NCI-H526 (cell line): ENCODE measurements at places on chromosomes 7 and 10.
A peak's percentile ranks its signal among the peaks of the same experiment; 100 is the strongest.

GRCh38 chr10:61600399-61600798 lies 62.3 kb upstream of the CABCOCO1 start:
- DNase-seq = no peak

DNA sequence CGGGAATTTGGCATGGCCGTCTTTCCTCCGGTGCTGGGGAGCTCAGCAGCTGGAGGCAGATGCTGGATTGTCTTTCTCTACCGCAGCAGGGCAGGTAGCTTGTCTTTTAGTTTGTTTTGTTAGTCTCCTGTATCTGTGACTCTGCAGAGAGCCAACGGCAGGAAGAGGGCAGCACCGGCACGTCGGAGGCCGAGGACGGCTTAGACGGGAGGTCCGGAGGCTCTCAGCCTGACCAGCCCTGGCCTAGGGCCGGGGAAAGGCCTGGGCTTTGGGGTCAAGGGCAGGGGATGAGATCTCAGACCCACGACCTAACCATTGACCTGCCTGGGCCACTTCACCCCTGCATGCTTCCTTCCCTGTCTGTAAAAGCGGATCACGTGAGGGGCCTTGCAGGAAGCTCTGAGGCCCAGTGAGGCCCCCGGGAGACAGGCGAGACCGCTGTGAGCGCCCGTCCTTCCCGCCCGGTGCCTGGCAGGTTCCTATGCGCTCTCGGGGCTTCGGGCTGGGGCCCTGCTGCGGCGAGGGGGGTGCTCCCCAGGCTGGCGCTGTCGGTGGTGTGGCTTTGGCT lies 72.7 kb downstream of the LHPP start:
- DNase-seq = no peak

DNA sequence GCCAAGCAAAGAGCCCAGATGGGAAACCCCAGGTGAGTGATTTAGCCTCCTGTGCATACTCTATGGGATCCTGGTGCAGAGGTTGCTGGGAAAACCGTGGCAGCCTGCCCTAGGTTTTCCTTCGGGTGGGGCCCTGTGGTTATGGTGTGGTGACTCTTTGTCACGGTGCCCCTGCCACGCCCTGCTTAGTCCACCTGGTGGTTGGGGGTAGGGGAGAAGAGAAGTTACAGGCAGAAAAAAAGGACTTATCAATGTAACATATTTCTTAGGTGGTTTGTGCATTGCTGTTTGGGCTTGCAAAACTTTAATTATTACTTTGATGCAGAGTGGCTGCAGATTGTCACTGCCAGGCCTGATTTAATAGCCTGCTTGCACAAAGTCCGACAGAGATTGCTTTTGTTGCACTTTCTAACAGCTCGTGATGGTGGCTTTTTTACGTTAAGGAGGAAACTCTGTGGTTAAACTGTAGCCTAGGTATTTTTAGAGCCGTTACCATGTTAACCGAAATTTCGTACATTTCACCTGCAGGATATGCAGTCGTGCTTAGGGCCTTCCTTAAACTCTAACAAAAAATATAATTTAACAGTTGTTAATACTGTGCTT lies 197.4 kb downstream of the RNLS start:
- DNase-seq = peak; percentile 76

- no peak for DNase-seq
These were observed 201.1 kb upstream of the HDAC9 start for GRCh38 chr7:18294411-18294810.

DNA sequence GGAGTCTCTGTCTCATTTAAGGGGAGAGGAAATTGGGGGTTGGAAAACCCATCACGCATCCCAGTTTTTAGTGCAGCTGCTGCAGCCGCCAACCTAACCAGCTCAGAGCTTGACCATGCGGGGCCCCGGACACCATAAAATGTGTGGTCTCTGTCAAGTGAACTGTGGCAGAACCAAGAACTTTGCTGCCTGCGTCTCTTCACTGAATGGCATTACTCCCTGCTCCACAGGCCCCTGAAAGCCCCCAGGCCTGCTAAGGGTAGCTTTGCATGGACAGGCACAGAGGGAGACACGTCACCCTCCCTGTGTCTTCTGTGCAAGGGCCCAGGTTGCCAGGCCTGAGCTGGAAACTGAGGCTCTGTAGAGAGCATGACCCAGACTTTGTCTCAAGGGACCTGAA lies 144.6 kb upstream of the GPR26 start:
- DNase-seq = no peak

DNA sequence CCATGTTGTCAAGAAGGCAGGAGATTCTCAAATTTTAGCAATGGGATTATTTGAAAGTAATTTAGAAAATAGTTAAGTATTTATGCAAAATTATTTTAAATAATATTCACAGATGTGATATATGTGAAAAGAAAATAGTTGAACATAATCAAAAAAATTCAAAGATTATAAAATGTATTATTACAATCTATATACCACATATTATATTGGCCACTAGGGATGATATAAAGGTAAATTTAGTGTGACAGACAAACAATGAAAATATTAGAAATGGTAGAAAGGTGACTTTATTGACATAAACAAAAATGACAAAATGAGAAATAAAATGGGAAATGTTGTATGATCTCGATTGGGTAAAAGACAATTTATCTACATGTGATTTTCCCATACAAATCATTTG lies 385.5 kb downstream of the PCDH15 start:
- DNase-seq = no peak

DNA sequence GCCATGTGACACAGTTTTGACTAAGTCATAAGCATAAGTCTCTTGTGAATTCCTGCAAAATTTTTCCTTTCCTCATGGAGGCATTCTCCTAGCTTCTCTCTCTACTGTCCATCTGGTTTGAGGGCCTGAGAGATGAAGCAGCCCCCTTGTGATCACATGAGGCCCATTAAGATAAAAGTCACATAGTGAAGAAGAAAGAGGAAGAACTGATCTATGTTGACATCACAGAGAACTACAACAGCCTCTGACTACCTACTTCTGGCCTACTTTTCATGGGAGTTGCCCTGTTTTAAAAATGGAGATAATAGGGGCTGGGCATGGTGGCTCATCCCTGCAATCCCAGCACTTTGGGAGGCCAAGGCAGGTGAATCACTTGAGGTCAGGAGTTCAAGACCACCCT lies 50.4 kb downstream of the TFEC start:
- no peak for DNase-seq

DNA sequence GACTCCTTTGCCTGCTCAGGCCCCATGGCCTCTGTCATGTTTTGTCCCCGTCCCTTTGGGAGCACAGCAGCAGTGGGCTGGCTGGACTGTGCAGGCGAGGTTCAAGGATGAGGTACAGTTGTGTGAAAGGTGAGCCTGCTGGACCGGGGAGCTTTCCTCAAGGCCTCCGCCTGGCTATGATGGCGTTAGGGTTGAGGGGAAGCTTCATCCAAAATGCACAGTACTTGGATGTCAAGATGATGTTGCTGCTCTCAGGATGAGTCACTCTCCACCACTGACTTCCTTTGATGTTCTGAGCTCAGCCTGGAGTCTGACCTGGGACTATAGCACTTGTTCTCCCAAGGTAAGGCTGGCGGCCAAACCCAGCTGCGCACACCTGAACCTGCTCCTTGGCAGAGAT lies 152.7 kb upstream of the SHH start:
- no peak for DNase-seq

GRCh38 chr7:37201876-37202198 lies 246.8 kb downstream of the ELMO1 start:
- DNase-seq = no peak

DNA sequence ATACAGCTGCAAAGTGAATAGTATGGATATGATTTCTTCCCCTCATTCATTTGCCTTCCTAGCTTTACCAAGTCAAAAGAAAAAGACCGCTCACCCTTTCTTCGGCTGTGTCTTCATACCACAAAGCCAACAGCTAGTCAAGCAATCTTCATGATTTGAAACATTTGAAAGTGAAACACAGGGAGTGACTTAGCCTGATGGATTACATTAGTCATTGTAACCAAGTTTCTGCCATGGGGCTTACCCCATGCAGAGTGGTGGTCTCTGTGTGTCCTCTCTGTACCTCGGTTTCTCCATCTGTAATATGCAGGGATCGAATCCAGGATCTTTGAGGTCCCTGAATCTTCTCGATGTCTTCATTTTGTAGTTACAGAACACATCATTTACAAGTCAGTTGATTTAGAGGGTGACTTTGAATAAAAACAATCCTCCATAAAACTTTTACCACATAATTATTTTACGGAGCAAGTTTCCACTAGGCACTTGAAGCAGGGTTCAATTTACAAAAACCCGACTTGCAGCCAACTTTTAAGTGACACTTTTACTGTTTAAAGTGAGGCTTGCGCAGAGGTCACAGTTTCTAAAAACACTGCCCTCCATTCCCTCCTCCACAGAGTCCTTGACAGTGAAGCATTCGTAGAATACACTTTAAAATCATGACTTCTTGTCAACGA lies 2.2 kb upstream of the LGI1 start:
- DNase-seq = no peak

- DNase-seq = no peak
These were observed 70.0 kb upstream of the SMIM30 start for GRCh38 chr7:113188396-113188795.

- no peak for DNase-seq
These were observed 13.5 kb downstream of the ECHDC3 start for GRCh38 chr10:11755512-11756263.

DNA sequence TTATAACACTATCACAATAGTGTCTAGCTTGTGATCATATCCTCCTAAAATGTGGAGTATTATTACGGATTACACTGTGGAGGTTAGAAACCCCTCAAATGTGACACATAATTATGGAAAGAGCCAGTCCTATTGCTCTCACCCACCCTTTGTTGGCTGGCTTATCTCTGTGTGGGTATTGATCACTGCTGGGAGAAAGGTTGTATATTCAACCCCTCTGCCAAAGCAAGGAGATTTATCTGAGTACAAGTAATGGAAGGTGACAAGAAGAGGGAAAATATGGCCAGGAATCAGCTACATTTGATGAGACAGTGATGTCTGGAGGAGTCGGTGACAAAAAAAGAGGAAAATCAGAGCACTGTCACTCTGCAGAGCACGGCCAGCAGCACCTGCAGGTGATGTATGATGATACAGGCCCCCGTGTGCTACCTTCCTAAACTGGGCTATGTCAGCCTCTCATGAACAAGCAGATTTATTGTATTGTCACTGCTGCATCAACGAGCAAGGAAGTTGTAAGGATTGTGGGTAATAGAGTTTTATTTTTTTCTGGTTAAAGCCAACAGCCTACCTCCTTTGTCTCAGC lies 235.3 kb downstream of the PHF14 start:
- no peak for DNase-seq

- peak; percentile 5 for DNase-seq
These were observed 837 bp upstream of the IGFBP3 start for GRCh38 chr7:45921699-45922519.

DNA sequence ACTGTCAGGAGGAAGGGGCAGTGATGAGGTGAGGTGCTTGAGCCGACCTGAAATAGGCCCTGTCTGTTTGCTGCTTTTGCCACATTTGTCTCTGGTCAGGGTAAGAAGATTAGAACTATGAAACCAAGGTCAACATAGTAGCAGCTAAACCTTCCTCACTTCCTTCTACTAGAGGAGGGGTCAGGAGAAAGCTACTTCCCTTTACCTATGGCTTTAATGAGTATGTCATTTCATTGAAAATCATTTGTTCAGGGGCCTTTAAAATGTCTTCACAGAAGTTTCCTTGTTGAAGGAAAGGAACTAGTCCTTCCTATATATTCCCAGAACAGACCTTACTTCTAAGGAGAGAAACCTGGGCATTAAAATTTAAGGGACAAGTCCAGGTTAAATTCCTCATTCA lies 19.0 kb downstream of the HYAL4 start:
- DNase-seq = no peak

DNA sequence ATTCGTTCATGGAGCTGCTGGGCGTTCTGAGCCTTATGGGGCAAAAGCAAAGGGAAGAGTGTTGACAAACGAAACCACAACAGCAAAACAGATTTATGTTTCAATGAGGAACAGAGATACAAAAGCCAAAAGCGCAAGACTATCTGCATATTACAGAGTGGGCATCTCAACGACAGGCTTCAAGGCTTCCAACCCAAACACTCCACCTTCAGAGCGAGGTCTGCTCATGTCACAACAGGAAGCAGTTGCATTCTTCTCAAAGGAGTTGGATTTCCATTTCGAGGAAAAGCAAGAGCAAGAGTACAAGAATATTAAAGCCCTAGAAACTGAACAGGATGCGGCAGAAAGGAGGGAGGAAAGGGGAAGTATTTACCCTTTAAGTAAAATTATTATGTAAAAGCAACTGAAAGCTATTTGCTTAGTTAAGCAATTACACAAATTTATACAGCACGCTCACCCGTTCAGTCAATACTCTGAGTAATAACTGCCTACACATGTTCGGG lies 189.3 kb downstream of the ELMO1 start:
- DNase-seq = peak; percentile 86

- DNase-seq = no peak
These were observed 45.5 kb downstream of the CTBP2 start for GRCh38 chr10:125114761-125115391.

DNA sequence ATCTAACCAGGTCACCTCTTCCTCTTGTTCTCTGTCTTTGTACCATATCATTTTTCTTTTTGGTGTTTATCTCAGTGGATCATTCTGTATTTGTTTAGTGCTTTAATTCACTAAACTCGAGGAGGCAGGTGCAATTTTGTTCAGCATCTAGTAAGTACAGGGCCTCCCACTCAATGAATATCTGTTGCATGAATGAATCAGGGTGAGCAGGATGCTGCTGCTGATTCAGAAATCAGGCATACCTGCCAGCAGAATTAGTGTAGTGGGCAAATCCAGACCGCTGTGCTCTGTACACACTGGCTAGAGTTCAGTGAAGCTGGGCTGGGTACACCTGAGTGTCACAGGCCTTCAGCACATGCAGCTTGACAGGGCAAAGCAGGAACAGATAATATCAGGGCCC lies 511.9 kb downstream of the SUGCT start:
- no peak for DNase-seq

- peak; percentile 47 for DNase-seq
These were observed 108.4 kb upstream of the BTBD16 start for GRCh38 chr10:122162671-122163173.

DNA sequence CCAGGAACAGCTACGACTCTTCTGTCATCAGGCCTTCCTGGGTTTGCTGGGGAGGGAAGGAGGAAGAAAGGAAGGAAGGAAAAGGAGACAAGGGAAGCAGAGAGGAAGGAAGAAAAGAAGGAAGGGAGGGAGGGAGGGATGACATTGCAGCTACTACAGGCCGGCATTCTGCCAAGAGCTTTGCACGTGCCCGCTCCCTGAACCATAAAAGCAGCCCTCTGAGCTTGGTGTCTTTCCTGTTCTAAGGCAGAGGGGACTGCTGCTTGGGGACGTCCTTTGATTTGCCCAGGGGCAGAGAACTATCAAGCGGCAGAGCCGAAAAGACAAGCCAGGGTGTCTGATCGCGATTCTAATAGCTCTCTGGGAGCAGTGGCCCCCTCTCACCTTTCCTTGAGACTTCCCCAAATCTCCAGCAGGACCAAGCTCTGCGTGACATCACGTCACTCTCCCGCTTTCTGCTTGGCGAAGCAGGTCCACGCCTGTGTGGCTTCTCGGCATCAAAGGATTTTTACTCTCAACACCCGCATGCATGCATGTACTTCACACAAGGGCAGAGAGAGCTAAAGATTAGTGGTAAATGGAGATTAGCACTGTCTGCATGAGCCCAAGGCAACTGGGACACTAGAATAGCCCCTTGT lies 167.8 kb upstream of the AUTS2 start:
- DNase-seq = no peak

GRCh38 chr7:129134356-129134987 lies 10.0 kb upstream of the TSPAN33 start:
- DNase-seq = no peak
